IPS-NIHi11 (cell line): ENCODE measurements at places on chromosomes 7 and 10.

DNA sequence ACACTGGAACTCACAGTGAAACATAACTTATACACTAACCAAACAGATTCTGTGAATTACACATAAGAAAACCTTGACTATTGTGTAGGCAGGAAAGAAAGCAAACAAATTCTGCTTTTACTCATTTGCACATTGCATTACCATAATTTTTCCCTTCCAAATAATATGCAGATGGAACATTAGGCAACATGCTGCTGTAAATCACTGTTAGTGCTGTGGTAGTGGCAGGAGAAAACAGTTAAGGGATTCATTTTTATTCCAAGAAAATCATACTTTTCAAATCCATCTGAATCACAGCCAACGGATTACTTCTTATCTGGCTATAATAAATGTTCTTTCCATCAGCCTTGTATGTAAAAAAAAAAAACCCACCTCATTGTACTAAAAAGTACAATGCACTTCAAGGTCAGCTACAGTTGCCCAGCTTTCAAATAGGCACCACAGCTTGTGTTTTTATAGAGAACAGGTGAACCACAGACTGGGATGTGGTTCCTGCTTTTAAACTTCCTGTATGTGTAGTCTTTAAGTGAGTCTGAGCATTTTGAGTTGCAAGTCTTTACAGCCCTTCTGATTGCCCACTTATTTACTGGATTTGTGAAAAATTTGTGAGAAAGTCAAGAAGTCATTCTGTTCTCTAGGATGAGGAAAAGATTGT lies 590.0 kb upstream of the SEMA3D start:
- DNase-seq, result no peak

GRCh38 chr7:158963771-158964241 lies 107.4 kb downstream of the DYNC2I1 start:
- no peak for DNase-seq

GRCh38 chr7:40542982-40543741 lies 408.4 kb downstream of the SUGCT start:
- no peak for DNase-seq

DNA sequence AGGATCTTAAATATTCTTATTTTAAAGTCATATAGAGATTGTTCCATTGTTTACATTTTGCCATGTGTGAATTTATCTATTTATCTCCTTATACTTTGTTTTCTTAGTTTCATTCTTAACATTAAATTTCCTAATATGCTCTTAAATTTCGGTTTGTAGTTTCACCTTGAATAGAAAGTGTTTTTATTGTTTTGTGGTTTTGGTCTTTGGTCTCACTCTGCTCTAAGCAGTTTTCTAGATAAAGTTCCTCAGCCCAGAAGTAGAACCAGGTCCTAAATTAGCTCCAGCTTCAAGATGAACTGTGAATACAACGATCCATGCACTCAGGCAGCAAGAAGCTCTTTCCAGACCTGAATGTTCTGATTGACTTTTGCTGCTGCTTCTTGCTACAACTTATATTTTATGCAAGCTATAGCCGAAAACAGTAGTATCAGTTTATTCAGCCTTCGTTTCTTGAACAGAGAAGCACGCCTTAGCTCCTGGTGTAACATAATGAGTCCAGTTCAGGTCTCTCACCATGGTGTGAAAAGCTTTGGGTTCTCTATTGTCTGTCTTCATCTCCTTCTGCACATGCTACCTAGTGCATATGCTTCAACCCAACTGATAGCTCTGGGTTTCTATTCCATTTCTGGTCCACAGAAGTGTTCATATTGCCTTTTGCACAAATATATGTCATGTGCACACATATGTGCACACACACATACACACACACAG lies 95.3 kb downstream of the SEM1 start:
- DNase-seq, result no peak

DNA sequence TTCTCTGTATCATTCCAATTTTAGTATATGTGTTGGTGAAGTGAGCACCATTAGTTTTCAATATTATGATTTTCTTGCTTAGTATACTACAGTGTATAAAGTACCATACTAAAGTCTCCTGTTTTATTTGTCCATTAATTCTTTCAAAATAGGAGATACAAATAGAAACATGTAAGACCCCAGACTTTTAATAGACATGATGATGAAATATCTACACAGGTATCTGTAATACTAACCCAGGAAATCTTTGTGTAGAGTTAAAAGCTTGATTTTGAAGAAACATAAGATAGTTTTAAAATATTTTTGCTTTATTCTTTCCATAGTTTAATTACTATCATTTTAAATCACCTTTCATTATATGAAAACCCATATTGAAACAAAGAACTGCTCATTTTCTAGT lies 133.8 kb upstream of the WNT16 start:
- DNase-seq, result no peak

- DNase-seq, result no peak
These were observed 142.7 kb downstream of the TNS3 start for GRCh38 chr7:47439181-47439667.

DNA sequence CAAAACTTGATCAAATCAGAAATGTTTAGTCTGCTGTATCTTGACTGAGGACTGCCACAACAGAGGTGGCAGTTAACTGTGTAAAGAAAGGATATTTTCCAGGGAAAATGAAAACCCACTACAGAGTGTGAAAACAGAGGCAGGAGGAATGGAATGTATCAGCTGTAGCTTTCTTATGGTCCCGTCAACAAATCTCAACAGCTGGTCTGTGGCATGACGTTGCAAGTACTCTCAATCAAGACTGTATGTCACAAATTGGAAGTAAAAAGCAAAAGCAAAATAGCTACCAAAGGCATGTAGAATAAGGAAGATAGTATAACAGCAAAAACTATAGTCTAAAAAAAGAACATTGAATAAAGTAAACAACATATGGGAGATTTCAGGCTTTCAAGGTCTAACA lies 123.5 kb downstream of the KMT2C start:
- no peak for DNase-seq
